ENCODE measurements at places on chromosomes 16 and 17.

DNA sequence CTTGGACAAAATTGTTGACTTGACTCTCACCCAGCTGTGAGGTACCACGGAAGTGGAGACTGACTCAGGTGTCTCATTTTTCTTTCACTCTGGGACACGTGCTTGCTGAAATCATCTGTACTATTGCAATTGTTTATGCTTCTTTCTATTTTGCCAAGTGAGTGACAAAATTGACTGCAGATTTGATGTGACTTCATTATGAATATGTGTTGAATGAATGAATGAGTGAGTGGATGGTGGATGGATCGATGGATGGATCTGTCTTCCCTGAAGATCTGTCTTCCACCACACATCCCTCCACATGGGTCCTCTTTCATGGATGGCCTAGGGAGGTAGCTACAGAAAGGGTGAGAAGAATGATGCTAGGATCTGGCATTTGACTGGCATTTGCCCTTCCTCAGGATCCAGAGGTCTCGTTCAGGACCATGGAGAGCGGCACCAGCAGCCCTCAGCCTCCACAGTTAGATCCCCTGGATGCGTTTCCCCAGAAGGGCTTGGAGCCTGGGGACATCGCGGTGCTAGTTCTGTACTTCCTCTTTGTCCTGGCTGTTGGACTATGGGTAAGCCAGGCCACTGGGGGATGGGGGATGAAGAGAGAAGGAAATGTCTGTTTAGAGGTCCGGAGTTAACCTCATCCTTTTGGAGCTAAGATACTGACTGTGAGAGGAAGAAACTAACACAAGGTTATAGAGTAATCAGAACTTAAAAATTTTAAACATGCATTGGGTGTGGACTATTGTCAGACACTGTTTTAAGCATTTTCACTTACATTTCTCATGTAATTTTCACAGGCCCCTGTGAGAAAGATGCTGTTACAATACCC, 12.7 kb downstream of the SLC5A11 start:
- DNase-seq = peak; percentile 26

GRCh38 chr17:8382052-8382879, 727 bp downstream of the RPL26 start:
- no peak for DNase-seq

DNA sequence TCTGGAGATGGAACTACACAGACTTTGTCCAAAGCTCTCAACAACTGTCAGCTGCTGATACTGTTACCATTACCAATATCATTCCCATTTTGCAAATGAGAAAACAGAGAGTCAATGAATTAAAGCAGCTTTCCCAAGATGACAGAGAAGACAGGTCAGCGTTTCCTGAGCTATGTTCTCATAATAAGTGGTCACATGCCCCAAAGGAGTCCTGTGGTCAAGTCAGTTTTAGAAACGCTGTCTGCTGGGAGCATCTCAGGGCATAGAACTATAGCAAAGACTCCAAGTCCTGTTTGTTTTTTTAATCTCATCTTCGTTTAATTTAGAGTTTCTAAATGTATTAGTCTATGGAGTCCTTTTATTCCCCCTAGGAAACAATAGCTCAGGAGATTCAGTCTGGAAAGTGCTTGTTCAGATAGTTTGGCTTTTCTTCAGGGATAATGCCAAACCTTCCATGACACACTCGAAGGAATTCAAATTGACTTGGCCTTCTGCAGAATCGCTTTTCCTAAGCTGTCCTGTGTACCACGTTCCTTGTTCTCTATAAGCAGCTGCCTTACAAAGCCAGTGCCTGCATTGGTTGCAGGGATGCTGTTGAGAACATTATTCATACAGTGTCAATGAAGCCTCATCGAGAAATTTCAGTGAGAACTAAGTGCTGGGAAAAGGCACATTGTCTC, 12.1 kb downstream of the CCDC42 start:
- no peak for DNase-seq

- DNase-seq = no peak
Measured at GRCh38 chr17:45006927-45007461, 38.9 kb upstream of the C1QL1 start.

DNA sequence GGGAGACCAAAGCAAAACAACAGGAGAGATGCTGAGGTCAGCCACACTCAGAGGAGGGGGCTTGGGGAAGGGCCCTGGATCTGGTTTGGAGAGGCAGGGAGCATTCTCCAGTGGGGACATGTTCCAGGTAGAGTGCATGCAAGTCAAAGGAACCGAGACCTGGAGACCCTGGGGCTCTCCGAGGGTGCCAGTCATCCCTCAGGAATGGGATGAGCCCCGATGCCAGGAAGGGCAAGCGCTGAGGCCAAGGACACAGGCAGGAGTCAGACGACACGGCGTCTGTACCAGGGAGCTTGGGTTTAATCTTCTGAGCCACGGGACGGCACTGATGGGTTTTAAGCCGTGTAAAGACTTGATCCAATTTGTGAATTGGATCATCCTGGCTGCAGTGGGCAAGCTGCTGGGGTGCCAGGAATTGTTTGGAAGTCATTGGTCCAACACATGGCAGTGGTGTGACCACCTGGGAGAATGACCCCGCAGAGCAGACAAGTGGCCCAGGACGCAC, 32.9 kb upstream of the ANKRD40CL start:
- no peak for DNase-seq

GRCh38 chr17:51044976-51045375, 75.7 kb downstream of the SPAG9 start:
- no peak for DNase-seq

- DNase-seq = no peak
Measured at GRCh38 chr16:80457871-80458270, 82.9 kb upstream of the DYNLRB2 start.

- no peak for DNase-seq
Measured at GRCh38 chr17:35889818-35890773, 9.9 kb upstream of the CCL5 start.

DNA sequence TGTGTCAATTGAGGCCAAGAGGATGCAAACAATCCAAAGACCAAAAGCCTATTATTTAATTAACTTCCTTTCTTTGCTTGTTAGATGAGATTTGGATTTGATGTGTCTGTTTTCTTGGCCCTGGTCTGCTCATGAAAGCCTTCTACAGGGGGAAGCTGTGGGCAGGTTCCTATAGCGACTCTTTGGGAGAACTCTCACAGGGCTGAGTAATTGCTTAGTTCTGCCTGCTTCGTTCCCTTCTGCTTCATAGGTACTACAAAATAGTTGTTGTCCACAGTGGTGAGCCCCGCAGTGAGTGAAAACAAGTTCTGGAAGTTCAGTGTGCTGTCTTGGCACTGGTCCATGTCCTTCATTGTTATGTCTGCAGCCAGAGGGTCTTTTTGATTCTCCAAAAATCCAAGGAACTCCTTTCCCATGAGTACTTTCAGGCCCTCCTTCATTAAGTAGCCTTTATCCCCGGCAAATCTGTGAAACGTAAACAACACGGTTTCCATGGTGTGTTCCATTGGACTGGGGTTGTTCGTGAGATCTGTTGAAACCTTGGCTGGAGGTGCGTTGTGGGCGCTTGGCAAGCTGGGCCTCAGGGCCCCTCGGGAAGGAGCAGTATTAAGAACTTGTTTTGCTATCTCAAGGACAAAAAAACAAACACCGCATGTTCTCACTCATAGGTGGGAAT, 30.0 kb upstream of the ANKRD40CL start:
- no peak for DNase-seq

DNA sequence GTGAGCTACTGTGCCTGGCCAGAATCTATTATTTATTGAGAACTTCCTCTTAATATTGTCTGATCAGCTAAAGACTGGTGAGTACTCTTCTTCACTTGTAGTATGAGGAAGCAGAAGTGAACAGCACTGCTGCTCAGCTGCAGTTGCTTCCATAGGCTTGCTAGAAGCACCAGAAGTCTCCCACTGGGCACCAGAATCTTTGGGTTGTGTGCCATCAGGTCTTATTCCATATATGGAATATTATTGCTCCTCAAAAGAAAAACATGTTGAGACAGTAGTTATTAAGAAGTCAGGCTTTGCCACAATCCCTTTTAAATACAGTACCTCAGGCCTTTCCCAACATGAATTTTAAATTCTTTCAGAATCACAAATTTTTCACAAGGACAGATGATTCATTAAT, 17.2 kb downstream of the SNTB2 start:
- DNase-seq = no peak

GRCh38 chr16:89051521-89052166, 42.0 kb upstream of the ACSF3 start:
- no peak for DNase-seq

DNA sequence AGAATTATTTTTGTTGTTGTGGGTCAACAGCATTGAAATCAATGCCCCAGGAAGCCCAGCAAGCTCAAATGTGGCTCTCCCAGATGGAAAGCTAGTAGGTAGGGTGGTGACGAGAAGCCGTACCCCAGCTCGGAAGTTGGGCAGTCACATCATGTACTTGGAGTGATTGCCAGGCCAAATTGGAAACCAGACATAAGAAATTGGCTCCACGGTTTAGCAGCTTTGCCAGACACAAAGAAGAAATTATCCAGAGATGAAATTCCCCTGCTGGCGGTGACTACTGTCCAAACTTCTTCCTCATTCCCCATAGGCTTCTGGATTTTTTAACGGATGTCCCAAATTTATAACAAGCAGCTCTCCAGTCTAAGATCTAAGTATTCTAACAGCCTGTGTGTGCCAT, 95.9 kb downstream of the OR1D5 start:
- DNase-seq = no peak

DNA sequence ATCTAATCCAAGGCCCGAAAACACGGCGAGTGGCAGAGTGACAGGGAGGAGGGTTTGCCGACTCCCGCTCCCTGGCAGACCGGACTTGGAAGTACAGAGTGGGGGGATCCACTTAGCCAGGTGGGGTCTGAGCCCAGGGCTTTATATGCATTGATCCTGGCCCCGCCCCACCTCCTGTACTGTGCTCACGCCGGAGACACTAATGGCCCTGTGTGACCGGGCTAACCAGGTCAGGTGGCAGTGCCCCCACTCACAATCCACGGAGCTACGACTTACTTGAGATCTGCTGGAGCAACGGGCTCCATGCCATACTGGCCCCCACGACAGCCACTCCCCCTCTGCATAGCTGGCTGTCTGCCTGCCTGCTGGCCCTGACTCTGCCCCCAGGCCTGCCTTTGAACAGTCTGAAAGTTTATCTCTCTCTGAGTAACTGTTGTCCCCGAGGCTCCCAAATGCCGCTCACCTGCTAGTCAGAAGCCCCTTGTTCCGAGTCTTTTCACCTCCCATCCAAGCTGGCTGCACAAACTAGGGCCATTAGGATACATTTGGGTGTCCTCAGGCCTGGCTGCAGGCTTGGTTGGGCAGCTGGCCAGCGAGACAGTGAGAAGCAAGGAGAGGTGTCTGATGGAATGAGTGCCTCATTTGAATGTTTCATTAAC, 28.0 kb downstream of the CACNA1G start:
- DNase-seq = no peak

DNA sequence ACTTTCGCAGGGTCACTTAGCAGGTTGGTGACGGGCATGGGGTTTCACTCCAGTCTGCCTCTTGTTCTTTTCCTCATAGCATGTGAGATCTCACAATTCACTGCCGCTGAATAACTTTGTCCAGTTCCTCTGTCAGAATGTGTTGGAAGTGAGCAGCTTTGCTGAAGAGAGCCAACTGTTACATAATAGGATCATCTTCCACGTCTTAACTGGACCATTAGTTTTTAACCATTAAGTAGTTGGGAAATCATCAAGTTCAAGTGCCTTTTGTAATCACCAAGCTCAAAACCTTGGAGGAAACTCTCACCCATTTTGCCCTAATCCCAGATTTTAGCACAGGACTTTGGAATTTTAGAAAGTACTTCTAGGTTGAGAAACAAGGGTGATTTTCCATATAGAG, 290.6 kb downstream of the WWOX start:
- no peak for DNase-seq

DNA sequence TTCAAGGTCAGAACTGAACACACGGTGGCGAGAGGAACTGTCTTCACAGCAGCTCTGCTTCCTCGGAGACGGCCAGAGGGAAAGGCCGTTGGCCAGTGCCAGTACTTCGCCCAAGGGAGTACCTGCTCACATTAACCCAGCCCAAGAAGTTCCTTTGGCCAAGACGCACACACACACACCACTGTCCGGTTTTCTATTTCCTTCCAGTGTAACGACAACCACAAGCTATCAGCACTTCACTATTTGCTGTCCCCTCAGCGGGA, 744 bp upstream of the GGNBP2 start:
- DNase-seq = peak; percentile 28

DNA sequence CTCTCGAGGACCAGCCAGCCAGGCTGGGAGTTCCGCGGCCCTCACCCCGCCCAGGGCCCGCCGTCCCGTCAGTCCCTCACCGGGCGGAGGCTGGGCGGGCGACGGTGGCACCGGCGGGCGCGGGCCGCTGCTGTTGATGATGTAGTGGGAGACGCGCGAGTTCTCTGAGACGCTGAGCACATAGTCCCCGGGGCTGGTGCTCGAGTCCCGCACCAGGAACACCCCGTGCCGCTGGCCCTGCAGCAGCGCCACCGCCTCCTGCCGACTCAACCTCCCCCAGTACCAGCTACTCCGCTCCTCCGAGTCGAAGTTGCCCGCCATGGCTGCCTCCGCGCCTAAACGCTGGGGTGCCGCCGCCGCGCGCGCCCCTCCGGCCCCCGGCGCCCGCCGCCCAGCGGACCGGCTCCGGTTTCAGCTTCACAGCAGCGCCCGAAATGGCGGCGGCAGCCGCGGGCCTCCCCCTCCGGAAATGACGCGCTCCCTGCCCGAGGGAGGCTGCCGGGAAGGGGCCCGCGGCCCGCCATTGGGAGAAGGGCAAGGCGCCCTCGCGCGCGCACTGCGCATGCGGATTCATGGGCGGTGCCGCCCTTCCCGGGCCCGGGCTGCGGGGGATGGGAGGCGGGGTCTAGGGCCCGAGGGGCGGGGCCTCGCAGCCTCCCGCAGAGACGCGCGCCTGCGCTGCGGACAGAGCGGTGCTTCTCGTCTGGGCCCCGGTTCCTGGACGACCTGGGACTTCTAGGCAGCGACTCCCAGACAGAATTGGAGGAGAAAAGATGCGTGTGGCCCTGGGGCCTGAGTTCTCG, at the start of gene CRK:
CRK (minus strand) TSS at position 436 of the 803 bp plus-strand sequence; CDS start at position 321, 115 bp downstream.
- peak; percentile 99 for DNase-seq

DNA sequence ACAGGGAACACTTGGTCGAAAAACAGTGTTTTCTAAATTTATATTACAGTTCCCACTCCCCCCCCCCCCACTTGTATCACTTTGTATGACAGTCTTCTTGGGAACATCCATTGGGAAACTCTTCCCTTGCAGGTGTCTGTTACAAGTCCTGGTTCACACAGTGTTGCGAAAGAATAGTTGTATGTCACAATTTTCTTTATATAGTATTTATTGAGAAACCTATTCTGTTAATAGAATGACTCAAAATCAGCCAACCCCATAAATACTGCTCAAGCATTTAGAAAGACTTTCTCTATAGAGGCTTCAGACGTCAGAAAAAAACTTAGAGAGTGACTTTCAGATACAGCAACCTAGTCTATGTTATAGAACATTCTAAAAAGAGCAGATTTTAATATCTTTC, 414.4 kb downstream of the WWOX start:
- no peak for DNase-seq

GRCh38 chr17:66542967-66543520, 240.6 kb downstream of the PRKCA start:
- DNase-seq = no peak
